ENCODE measurements at places on chromosomes 6 and 20.

DNA sequence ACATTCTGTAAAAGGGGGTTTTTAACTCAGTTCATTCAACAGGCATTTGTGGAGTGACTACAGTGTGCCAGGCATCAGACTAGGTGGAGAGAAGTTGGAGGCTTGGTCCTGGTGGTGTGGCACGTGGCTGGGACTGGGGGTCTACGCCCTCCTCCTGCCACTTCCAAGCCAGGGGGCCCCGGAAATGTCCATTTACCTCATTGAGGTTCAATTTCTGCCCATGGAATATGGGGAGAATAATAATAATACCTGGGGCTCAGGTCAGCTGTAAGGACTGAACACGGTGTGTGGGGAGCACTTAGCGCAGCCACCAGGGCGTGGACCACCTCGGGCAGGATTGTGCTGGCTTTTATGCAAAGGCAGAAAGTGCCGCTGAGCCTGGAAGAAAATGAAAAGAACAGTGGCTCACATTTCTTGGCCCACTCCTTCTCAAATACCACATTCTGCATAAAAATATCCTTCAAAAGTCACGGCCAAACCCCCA, 229.4 kb downstream of the ANKRD60 start:
- DNase-seq = no peak

GRCh38 chr20:45515147-45515913, at the start of gene SPINT3:
TSS of gene SPINT3 (minus strand) at chr20:45515622. CDS start at chr20:45515608, 14 bp downstream.
- no peak for DNase-seq

DNA sequence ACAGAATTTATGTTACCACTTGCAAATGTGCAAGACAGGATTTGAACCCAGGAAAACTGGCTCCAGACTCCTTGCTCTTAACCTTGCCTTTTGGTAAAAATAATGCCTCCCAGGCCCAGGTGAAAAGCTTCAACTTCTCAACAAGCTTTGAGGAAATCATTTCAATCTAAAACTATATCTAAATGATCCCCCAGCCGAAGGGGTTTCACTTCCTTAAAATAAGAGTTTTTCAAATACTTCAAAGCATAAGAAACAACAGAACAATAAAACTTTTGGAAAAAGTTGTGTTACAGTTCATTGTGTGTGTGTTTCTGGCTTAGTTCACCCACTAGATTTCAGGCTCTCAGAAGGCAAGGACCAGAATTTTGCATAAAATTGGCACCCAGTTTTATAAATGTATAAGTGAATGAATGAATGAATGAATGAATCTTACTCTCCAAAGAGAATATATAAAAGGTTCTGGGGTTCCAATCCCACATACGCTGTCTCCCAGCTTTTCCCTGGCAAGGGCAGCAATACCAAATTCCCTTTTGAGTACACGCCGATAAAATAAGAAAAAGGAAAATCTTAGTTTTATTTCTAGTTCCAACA, 5.4 kb downstream of the OR2H2 start:
- no peak for DNase-seq

GRCh38 chr6:158064725-158065251, 83.1 kb downstream of the SYNJ2 start:
- DNase-seq = no peak

- DNase-seq = no peak
These were observed 55.0 kb downstream of the COL12A1 start for GRCh38 chr6:75150685-75151412.

GRCh38 chr6:139753198-139753861, 378.9 kb upstream of the CITED2 start:
- DNase-seq = no peak

DNA sequence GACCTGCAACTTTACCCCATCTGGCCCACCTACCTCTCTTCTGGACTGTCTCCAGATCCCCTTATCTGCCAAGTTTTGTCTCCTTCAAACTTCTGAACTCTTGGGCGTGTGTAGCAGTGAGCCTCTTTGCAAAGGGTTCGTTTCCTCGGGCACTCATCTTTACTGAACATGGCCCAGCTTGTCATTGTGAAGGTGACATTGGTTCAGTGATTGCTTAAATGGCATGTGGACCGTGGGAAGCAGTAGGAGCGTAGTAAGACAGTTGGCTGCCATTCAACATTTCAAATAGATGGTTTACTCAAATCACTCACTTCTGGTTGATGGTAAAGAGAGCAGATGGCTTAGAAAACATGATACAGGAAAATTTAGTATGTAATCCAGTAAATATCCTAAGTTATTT, 34.8 kb upstream of the KIF25 start:
- DNase-seq = no peak

DNA sequence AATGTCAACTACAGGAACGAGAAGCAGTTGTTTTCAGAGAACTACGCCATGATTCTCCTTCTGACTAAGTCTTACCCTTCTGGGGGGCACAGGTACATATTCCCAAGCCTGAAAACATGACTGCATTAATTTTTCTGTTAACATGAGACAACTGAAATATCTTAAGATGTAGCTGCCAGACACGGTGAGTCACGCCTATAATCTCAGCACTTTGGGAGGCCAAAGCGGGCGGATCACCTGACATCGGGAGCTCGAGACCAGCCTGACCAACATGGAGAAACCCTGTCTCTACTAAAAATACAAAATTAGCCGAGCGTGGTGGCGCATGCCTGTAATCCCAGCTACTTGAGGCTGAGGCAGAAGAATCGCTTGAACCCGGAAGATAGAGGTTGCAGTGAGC, 21.7 kb downstream of the TBC1D20 start:
- no peak for DNase-seq

- no peak for DNase-seq
These were observed 232.9 kb downstream of the BCKDHB start for GRCh38 chr6:80339421-80339820.

- no peak for DNase-seq
These were observed 40.4 kb upstream of the BPIFA2 start for GRCh38 chr20:33127422-33128097.

GRCh38 chr6:13923527-13924145, 1.1 kb upstream of the RNF182 start:
- no peak for DNase-seq

- no peak for DNase-seq
These were observed 292 bp upstream of the MTCL3 start for GRCh38 chr6:127519469-127519785.

GRCh38 chr6:131924881-131925474, 26.2 kb downstream of the CCN2 start:
- no peak for DNase-seq

DNA sequence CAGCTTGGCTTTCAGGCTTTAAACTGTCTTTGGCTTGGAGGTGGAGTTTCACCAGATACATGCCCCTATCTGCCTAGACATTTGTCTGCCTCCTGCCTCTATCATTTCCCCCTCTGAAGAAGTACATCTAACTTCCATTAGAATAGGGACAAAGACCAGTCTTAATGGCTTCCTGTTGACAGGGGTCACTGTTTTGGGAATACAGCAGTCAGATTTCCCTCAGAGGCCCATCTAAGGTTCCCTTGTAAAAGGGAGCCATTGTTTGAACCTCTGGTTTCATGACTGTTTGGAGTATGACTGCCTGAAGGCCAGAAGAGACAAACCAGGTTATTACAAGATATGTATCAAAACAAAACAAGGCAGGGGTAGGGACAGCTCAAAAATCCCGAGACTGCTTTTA, 665.7 kb upstream of the GJE1 start:
- no peak for DNase-seq

GRCh38 chr20:7250337-7250736, 482.9 kb downstream of the BMP2 start:
- DNase-seq = no peak

GRCh38 chr6:126071000-126071647, 84.8 kb downstream of the TRMT11 start:
- DNase-seq = no peak

DNA sequence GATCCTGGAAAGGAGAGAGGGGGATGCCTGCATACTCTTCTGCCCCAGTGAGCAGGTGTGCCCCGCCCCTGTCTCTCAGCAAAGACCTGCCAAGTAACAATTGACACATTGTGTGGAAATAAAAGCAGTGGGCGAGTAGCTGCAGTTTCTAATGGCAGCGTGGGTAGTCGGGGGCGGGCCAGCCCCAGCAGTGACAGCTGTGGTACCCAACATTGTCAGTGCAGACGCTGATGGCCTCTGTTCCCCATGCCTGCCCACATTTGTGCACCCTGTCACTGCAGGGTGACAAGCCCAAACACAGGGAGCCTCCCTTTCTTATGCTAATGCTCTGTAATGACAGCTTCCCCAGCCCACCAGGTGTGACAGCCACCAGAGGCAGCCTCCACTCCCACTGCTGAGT, 491.7 kb downstream of the DHX35 start:
- DNase-seq = no peak

GRCh38 chr6:84801250-84801649, 36.9 kb upstream of the TBX18 start:
- DNase-seq = no peak
